PC-9 (cell line): ENCODE measurements at places on chromosomes 2 and 18.

GRCh38 chr18:10381516-10381915, 72.9 kb upstream of the APCDD1 start:
- H3K27me3 ChIP-seq: no peaks in the 10 kb centered on the region; the same call in 1 of the 2 replicates
- H3K36me3 ChIP-seq: no peaks in the 10 kb centered on the region
- DNase-seq: no peak
- no peak overlapping the region for H3K4me3 ChIP-seq
- H3K27ac ChIP-seq: no peak overlapping the region

DNA sequence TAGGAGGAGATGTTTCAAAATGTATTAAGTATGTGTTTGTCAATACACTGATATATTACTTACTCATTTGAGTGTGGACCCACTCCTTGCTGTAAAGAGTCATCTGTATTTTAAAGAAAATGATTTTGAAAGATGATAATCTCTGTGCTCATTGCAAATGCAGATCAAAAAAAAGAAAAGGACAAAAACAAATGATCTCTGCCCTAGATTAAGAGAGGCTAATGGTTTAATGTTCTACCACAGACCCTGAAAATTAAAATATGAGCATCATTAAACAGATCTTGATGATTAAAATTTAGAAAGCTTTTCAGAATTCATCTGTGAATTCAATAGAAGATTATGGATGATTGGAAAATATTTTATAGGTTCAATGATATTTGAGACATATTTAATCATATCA, 136.5 kb downstream of the CNTNAP5 start:
- no peak overlapping the region for H3K27ac ChIP-seq
- no peaks in the 10 kb centered on the region for H3K4me1 ChIP-seq
- no peaks in the 10 kb centered on the region for H3K27me3 ChIP-seq

DNA sequence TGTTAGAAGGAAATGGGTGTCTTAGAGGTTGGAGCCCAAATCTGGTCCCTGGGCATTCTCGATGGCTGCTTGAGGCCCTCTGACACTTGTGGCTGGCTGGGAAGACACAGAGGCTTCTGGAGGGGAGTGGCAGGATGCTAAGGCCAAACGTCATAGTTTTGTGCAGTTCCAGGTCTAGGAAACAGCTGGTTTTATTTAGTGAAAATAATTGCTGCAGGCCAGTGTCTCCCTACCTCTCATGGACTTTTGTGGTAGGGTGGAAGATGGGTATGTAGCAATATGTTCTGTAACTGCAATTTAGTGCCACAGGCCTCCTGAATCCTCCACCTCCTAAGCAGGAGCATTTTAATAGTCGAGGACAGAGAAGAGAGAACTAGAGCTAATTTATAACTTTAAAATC, 32.2 kb upstream of the SPRED2 start:
- H3K27me3 ChIP-seq: no peaks in the 10 kb centered on the region
- no peaks in the 10 kb centered on the region for H3K4me1 ChIP-seq
- no peak for DNase-seq
- no peak overlapping the region for H3K27ac ChIP-seq
- no peaks in the 10 kb centered on the region for H3K36me3 ChIP-seq

DNA sequence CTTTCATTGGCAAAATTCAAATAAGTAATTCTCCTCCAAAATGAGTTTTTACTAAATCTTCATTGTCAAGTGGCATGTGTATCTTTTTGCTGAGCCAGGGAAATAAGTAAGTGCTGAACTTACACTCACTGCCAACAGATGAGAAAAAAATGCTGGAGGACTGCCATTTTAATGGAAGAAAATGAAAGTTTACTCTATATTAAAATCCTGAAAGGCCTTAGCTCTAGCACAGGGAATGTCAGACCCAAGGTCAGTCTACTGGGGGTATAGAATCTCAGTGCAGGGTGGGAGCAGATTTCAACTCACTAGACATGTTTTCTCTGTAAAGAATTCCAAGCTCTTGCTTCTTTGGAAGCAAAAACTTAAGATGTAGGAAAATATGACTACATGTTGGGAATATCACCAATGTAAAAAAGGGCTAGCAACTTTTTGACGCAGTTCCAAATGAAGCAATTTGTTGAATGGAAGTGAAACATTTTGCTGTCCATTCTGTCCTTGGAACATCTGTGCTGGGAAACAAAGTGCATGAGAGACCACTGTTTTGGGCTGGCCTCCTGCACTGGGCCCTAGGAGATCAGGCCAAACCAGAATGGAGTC, 127.0 kb downstream of the ST6GAL2 start:
- DNase-seq: no peak
- no peaks in the 10 kb centered on the region for H3K36me3 ChIP-seq
- no peaks in the 10 kb centered on the region for H3K4me1 ChIP-seq
- no peaks in the 10 kb centered on the region; the same call in 1 of the 2 replicates for H3K27me3 ChIP-seq
- no peak overlapping the region for H3K4me3 ChIP-seq

- peak within 1 kb of the TSS; percentile 52 for H3K4me3 ChIP-seq
- H3K36me3 ChIP-seq: no peaks in the 10 kb centered on the region
- peaks cover 6% of the 10 kb centered on the region; the same call in 1 of the 2 replicates for H3K4me1 ChIP-seq
- H3K27ac ChIP-seq: no peak within 1 kb of the TSS
Measured at GRCh38 chr2:6865346-6866274, at the start of gene CMPK2. Gene CMPK2 (minus strand): TSS chr2:6865907. CDS start chr2:6865696, 211 bp downstream.

DNA sequence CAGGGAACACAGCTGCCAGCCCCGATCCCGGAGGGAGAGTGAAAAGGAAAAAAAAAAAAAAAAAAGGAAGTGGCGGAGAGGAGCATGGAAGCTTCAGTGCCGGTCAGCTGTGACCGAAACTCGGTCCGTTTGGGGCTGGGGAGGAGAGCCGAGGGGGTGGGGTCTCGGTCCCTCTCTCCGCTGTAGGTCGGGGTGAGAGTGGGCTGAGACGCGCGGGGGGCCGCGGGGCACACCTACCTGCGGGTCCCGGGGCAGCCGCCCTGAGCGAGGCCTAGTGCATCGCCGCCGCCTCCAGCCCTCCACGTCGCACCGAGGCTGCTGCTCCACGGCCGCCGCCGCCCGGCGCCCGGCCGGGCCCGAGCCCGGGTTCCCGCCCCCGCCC, 536 bp downstream of the VPS54 start:
- DNase-seq: no peak
- H3K4me1 ChIP-seq: peaks cover 33% of the 10 kb centered on the region
- H3K4me3 ChIP-seq: peak overlapping the region; percentile 74
- peak overlapping the region; percentile 60 for H3K27ac ChIP-seq
- no peaks in the 10 kb centered on the region for H3K27me3 ChIP-seq

DNA sequence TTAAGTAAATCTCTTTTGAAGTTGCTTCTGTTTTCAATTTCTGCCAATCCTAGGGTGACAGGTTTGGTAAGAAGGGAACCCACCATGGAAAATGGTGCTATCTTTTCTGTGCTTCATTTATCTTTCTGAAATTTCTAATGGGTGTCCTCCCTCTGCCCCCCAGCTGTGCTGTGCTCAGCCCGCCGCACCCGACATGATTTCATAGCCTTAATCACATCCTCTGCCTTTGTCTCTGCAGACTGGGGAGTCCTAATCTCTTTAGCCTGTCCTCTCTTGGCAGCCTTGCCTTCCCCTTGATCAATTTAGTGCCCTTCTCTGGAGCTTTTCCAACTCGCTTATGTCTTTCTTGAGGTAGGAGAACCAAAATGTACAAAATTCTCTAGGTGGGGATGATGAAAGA, 49.3 kb downstream of the DNMT3A start:
- no peaks in the 10 kb centered on the region for H3K27me3 ChIP-seq
- H3K4me3 ChIP-seq: no peak overlapping the region
- DNase-seq: no peak
- H3K36me3 ChIP-seq: no peaks in the 10 kb centered on the region

DNA sequence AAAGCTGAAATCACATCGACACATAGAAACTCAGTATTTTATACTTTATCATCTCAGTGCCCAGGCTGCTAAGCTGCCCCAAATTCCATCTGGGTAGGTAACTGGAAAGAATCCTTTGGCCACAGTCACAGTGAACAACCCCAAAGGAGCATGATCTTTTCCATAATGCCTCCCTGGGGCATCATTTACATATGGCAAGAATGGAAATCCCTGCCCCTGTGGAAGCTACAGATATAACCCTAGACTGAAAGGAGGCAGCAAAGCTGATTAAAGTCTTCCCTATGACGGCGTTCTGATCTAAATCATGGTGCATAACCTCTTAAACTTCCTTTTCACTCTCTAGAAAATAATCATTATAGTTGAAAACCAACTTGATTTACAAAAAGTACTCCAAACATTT, 41.5 kb downstream of the MAP3K19 start:
- H3K4me3 ChIP-seq: no peak overlapping the region
- H3K4me1 ChIP-seq: no peaks in the 10 kb centered on the region
- H3K27ac ChIP-seq: no peak overlapping the region
- H3K27me3 ChIP-seq: no peaks in the 10 kb centered on the region
- no peak for DNase-seq

GRCh38 chr18:47143153-47143552, 7.1 kb downstream of the HDHD2 start:
- no peaks in the 10 kb centered on the region for H3K27me3 ChIP-seq
- H3K4me3 ChIP-seq: no peak overlapping the region
- H3K4me1 ChIP-seq: no peaks in the 10 kb centered on the region
- DNase-seq: no peak

- H3K27ac ChIP-seq: no peak overlapping the region
- no peak overlapping the region for H3K4me3 ChIP-seq
- peaks cover 10% of the 10 kb centered on the region for H3K27me3 ChIP-seq
Measured at GRCh38 chr2:84257831-84258230, 201.2 kb downstream of the SUCLG1 start.

- DNase-seq: no peak
- H3K4me3 ChIP-seq: no peak overlapping the region
- no peak overlapping the region for H3K27ac ChIP-seq
- no peaks in the 10 kb centered on the region for H3K27me3 ChIP-seq
- no peaks in the 10 kb centered on the region for H3K4me1 ChIP-seq
- no peaks in the 10 kb centered on the region for H3K36me3 ChIP-seq
Measured at GRCh38 chr18:5166606-5167280, 30.3 kb downstream of the AKAIN1 start.

- DNase-seq: no peak
- no peak overlapping the region for H3K4me3 ChIP-seq
- H3K27me3 ChIP-seq: no peaks in the 10 kb centered on the region
- no peaks in the 10 kb centered on the region for H3K36me3 ChIP-seq
- H3K4me1 ChIP-seq: no peaks in the 10 kb centered on the region
- H3K27ac ChIP-seq: no peak overlapping the region
Measured at GRCh38 chr2:144935736-144936135, 415.8 kb upstream of the ZEB2 start.

DNA sequence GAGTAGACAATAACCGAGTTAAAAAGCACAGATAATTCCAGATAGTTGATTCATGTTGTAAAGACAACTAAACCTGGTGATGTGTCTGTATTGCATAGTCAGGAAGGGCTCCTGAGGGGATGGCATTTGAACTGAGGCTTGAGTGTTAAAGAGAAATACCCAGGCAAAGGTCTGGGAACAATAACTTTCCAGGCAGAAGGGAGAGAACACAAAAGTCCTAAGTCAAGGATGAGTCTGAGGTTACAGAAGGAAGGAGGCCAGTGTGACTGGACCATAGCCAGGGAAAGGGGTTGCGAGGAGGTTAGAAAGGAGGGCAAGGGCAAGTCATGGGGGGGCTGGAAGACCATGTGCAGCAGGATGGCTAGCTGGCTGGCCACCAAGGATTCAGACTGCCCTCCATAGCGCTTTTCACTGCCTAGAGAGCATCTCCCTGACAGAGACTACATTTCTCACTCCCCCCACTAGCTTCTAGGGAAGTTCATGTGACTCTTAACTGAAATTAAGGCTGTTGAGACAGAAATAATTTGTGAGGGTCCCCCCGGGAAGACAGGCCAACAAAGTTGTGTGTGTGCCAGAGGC, 135.5 kb upstream of the CREB1 start:
- no peak overlapping the region; the same call in 1 of the 2 replicates for H3K4me3 ChIP-seq
- no peak for DNase-seq

GRCh38 chr2:219199470-219200211, 6.9 kb upstream of the ZFAND2B start:
- no peaks in the 10 kb centered on the region for H3K36me3 ChIP-seq
- DNase-seq: no peak
- H3K4me3 ChIP-seq: no peak overlapping the region
- H3K27ac ChIP-seq: no peak overlapping the region

DNA sequence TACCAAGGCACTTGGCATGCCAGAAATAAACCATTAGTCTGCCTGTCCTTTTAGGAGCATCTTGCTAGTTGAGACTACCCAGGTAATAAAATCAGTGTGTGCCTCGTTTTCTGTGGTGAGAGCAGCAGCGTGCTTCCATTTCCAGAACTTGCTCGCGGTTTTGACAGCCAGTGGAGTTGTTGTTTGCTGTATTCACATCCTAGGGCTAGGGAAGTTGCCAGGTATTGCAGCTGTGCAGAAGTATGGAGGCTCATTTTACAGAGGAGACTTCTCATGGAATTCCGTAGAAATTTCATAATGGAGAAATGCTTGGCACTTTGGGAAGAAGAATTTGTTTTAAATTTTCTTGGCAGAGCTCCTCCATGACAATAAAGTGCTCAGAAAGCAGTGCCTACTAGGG, 1355.1 kb upstream of the ZEB2 start:
- no peaks in the 10 kb centered on the region for H3K36me3 ChIP-seq
- H3K27me3 ChIP-seq: no peaks in the 10 kb centered on the region
- no peak overlapping the region for H3K4me3 ChIP-seq
- DNase-seq: no peak
- no peak overlapping the region for H3K27ac ChIP-seq

DNA sequence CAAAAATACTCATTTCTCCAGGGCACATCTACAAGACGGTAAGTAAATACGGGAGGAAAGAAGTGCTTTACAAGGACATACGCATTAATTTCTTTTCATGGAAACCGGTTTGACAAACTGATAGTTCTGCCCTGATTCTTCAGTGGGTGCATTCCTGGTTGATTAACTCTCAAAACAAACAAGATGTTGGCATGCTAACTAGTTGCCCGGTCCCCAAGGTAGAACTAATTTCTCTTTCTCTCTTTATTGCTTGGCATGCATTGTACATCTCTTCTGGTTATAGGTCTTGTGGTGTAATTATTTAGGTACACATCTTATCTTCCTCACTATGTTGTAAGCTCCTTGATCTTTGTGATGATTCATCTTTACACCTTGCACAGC, 46.9 kb upstream of the SPATS2L start:
- peak overlapping the region; percentile 39; the same call in 1 of the 2 replicates for H3K4me3 ChIP-seq
- H3K27me3 ChIP-seq: no peaks in the 10 kb centered on the region
- peaks cover 38% of the 10 kb centered on the region for H3K4me1 ChIP-seq
- H3K27ac ChIP-seq: peak overlapping the region; percentile 86
- DNase-seq: peak; percentile 56
- no peaks in the 10 kb centered on the region for H3K36me3 ChIP-seq

DNA sequence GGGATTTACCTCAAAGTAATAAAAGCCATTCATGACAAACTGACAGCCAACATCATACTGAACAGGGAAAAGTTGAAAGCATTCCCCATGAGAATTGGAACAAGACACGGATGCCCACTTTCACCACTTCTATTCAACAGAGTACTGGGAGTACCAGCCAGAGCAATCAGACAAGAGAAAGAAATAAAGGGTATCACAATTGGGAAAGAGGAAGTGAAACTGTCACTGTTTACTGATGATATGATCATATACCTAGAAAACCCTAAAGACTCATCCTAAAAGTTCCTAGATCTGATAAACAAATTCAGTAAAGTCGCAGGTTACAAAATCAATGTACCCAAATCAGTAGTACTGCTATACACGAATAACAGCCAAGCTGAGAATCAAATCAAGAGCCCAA, 17.2 kb upstream of the ASB18 start:
- DNase-seq: no peak
- H3K27me3 ChIP-seq: no peaks in the 10 kb centered on the region
- no peaks in the 10 kb centered on the region for H3K36me3 ChIP-seq
- H3K4me1 ChIP-seq: no peaks in the 10 kb centered on the region; the same call in 1 of the 2 replicates

- no peaks in the 10 kb centered on the region for H3K27me3 ChIP-seq
- H3K4me1 ChIP-seq: no peaks in the 10 kb centered on the region
- no peak overlapping the region for H3K27ac ChIP-seq
- DNase-seq: no peak
Measured at GRCh38 chr2:18792226-18792629, 202.9 kb upstream of the NT5C1B start.

GRCh38 chr2:66962716-66963115, 434.4 kb upstream of the ETAA1 start:
- no peak overlapping the region for H3K4me3 ChIP-seq
- no peak for DNase-seq
- no peaks in the 10 kb centered on the region for H3K36me3 ChIP-seq
